ENCODE measurements at places on chromosomes 13 and 19. TPM values are rescaled to one million over a fixed set of nuclear protein-coding genes. Genes with fewer than 3 reads are reported as not detected.
A peak's percentile ranks its signal among the peaks of the same experiment; 100 is the strongest.

GRCh38 chr13:76231522-76232167 lies 595.5 kb downstream of the LMO7 start:
- no peak for DNase-seq

DNA sequence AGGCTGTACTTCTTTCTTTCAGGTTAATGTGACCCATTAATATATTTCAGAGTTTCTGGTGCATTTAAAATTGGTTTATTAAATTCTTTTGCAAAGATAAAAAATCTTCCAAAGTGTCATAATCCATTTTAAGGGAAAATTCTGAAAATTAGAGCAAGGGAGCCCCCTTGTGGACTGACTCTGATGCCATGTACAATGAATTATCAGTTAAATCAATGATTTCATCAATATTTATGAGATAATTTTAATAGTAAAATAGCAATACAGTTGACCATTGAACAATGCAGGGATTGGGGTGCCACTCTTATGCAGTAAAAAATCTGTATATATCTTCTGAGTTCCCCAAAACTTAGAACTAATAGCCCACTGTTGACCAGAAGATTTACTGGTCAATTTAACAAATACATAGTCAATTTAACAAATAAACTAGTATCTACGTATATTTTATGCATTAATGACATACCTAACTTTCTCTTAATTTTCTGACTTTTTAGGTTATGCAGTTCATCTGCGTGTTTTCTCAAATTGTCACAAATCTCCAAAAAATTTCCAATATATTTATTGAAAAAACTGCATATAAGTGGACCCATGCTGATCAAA lies 479.1 kb upstream of the MIR17HG start:
- DNase-seq: no peak

DNA sequence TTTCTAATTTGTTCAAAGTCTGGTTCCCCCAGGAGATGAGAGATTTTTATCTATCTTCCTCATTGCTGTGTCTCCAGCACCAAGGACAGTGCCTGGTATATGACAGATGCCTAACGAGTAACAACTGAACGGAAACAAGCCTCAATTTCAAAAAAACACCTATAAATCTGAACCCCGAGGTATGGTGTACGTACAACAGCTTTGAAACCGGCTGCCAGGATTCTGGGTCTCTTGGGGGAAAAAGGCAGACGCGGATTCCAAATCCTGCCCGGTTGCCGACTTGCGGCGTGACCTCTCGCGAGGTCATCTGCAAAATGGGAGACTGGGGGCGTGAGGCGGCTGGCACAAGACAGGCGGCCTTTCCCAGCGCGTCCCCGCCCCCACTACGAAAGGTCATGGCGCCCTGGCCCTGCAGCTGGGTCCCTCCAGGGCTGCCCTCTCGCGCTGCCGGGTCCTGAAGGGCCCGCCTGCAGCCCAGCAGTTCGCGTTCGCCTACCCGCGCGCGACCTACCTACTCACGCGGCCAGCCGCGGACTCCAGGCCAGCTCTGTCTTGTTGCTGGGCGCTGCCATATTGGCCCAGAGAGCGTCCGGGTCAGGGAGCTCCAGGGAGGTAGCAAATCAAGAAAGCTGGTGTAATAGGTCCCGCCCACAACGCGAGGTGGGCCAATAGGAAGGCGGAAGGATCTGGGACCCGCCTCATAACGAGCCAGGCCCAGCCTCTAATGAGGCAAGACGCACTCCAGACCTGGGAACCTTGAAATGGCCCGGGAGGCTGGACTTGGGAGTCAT lies at the start of gene ECSIT:
Gene ECSIT (minus strand): TSS at position 584 of the 791 bp plus-strand sequence. CDS start 9,964 bp downstream, outside the sequence.
- DNase-seq: peak; percentile 95

DNA sequence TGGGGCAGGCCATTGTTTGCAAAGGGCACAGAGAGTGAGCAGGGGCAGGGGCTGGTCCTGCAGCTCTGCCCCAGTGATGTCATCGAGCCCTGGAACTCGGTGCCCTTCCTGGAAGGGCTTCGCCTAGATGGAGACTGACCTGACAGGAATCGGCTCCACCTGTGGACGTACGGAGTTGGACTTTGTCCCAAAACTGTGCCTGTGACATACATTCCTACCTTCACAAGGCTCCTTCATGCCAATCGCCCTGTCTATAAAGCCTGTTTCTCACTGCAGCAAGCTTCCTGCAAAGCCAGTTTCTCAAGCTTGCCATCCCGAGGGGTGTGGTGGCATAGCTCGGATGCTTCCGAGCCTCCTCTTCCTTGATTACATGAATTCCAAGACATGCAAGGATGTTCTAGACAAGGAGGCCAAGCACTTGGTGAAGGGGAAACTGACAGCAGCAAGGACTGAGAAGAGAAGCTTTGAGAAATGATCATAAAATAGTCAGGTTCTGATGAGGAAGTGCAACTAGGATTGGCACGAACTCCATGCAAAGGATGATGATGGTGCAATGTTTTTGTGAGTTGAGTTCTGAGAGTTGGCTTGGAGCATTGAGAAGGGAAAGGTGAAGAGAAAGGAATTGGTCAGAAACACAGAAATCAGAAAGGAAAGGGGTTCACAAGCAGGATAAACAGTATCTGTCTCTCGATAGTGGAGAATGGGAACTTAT lies 73.6 kb upstream of the STK24 start:
- DNase-seq: no peak

DNA sequence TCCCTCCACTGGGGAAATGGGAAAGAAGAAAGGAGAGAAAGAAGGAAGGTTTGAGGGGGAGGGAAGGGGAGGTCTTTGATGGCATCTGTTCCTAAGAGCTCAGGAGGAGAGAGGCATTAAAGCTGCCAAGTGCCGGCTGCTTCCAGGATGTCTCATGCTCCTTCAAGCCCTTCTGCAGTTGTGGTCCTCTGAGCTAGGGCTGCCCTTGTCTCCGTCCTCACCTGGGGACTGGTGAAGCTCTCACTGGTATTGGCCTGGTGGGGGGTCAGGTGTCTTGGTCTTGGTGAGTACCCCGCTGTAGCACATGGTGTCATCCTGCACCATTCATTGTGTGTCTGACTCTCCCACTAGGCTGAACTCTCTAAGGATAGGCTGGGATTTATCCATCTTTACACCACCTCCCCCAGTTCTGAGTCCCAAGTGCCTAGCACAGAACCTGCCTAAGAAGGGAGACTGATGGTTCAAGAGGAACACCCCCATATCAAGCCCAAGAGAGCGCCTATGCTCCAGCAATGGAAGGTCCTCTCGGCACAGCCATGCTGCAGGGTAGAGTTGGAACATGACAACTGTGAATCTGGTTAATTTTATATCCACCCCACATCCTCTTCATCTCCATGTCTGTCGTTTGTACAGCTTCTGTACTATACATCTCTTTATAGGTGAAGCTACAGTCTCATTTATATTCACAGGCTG lies 83.7 kb downstream of the AKAP11 start:
- no peak for DNase-seq

DNA sequence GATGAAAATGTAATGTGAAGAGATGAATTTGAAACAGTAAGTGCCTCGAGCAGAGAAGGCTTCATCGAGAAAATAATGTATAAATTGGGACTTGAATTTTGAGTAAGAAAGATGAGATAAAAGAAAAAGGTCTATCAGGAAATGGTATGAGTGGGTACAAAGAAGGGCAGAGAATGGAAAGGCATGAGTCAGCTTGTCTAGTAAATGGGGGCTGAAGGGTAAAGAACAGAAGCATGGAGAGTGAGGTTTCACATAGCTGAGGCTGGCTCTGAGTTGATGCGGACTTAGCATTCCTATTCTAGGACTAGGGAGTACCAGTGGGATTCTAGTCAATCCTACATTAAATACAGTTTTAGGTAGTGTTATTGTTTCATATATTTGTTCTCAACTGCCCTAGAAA lies 85.8 kb downstream of the ZC3H13 start:
- DNase-seq: no peak

DNA sequence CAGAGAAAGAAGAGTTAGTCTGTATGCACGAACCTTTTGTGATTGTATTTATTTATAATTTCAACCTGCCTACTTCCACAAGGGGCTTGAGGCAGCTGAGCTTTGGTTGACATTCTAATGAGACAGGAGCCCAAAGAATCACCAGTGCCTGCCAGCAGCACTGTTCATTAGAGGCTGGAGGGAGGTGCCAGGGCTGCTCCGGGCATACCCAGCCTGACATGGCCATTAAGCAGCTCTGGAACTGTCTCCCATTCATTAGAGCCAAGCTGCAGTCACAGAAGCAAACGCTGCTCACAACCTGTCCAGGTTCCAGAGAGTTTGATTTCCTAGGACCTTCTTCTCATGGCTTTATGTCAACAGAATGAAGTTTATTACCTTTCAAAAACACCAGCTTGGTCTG lies 425.5 kb downstream of the RFC3 start:
- DNase-seq: no peak

DNA sequence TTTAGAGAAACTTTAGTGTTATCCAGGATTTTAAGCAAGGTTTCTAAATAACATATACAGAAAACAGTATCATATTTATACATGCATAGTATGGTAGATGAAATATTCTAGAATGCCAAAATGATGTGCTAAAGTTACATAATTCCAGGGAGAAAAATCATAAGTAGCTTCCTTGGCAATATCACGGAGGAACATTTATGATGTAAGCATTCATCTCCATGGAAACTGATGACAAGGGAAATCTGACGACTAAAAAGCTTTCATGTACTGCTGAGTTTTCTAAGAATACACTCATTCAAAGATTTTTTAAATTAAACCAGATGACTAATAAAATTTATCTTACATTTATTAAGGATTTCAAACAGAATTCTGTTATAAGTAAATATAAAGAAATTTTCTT lies 4.7 kb downstream of the TEX30 start:
- DNase-seq: no peak

- DNase-seq: no peak
Measured at GRCh38 chr19:46787331-46788261, 798 bp downstream of the SLC1A5 start.

GRCh38 chr13:41666644-41667043 lies 209.3 kb downstream of the RGCC start:
- DNase-seq: no peak

RYR1 gene
- 7.1 TPM for polyA plus RNA-seq

GRCh38 chr19:30226464-30227011 lies 145.6 kb upstream of the ZNF536 start:
- DNase-seq: no peak

- no peak for DNase-seq
Measured at GRCh38 chr19:34317311-34317927, 47.6 kb upstream of the GPI start.

DNA sequence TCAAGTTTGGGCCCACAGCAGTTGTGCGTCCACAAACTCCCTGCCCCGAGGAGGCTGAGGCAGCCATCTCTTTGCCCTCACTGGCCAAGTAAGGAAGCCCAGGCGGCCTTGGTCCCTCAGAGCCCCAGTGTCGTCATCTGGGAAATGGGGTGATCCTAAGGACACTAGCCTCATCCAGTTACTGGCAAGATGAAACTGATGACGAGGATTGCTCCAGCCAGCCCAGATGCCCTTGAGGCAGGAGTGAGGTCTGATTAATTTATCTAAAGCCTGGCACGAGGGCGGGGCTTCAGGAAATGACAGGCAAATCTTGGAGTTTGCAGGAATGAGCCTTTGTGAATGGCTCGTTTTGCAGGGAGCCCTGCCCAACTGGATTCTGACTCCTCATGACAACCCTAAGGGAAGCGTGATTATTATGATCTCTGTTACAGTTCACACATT lies 5.6 kb downstream of the LIPE start:
- no peak for DNase-seq

DNA sequence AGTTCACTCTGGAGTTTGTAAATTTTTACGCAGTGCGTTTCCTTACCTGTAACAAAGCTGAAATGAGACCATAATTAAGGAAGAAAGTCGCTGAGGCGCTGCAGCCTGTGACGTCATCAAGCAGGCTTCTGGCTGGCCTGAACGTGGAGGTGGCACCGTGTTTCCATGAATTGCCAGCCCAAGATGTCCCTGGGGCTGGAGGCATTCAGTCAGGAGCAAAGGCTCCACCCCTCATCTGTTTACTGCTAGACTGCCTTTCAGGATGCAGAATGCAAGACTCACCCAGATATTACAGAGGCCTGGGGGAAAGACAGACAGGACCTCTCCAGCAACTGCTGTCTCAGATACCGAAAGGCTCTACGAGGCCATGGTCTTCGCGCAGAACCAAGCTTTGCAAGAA lies 424.6 kb downstream of the TSHZ3 start:
- DNase-seq: no peak

- no peak for DNase-seq
Measured at GRCh38 chr19:32662186-32662585, 12.8 kb downstream of the ANKRD27 start.

AP2A1 gene
- 66.9 TPM for polyA plus RNA-seq

ZNF729 gene
- 0.24 TPM for polyA plus RNA-seq
